ENCODE measurements at places on chromosomes 16 and 17. TPM values are rescaled to one million over a fixed set of nuclear protein-coding genes. Genes with fewer than 3 reads are reported as not detected.

Gene SLC47A1
- 1.3 TPM for total RNA-seq

DNA sequence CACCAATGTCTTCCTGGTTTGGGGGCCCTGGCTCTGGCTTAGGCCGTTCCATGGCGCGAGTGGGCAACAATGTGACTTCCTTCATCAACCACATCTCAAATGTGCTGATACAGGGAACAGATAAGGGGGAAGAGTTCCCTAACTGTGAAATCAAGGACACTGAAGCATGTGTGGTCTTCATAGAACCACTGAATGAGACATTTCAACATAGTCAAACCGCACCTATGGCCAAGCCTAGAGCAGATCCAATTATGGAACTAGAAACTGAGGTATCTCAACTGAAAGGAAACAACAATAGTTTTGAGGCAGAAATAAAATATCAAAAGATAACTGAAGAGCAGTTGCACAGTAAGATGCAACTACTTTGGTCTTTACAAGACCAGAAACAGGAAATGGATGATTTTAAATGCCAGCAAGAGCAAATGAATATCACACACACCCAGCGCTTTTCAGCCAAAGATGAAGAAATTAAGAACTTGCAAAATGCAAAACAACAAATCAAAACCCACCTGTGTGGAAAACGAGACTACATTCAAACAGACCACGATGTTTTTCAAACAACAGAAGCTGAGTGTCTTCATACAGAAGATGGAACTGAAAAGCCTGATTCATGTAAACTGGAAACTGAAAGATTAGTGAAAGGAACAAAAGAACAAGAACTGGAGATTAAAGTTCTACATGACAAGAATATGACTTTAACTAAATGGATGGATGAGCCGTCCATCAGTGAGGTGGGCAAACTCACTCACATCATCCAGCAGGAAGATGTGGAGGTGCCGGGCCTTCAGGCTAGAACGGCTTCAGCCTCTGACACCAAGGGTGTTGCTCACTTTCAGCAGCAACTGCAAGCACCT is 18.1 kb upstream of the LCMT1 start:
- H3K27ac ChIP-seq, result peak overlapping the region; percentile 68
- H3K4me1 ChIP-seq, result peaks cover 22% of the 10 kb centered on the region
- H3K27me3 ChIP-seq, result no peaks in the 10 kb centered on the region
- DNase-seq, result peak; percentile 31
- no peaks in the 10 kb centered on the region for H3K36me3 ChIP-seq
- peak overlapping the region; percentile 14 for H3K4me3 ChIP-seq

DNA sequence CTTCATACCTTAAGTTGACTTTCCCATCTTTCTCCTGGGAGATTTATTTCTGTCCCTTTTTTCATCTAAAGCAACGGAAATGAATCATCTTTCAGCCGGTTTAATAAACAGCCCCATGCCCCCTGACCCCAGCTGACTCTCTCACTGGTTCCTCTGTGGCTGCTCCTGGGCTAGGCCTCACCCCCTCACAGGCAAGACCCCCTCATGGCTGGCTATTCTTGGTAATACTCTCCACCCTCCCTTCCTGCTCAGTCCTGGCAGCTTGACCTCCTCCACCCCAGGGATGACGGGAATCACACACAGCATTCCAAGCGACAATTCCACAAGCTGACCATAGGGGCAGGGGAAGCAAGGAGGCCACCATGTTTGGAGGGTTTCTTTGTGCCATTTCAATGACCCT is 1.5 kb upstream of the ADAP2 start:
- peaks cover 32% of the 10 kb centered on the region for H3K27me3 ChIP-seq
- H3K4me3 ChIP-seq, result no peak overlapping the region
- peaks cover 11% of the 10 kb centered on the region for H3K4me1 ChIP-seq
- H3K27ac ChIP-seq, result no peak overlapping the region
- no peak for DNase-seq

- H3K27ac ChIP-seq, result no peak overlapping the region
- H3K4me1 ChIP-seq, result no peaks in the 10 kb centered on the region
- DNase-seq, result no peak
- H3K27me3 ChIP-seq, result peaks cover 40% of the 10 kb centered on the region
Measured at GRCh38 chr17:12664894-12665262, 812 bp upstream of the MYOCD start.

Gene CTRB1
- not detected for total RNA-seq
